Stimulated activated CD8-positive, alpha-beta memory T cell treated with anti-CD3 and anti-CD28 coated beads, Interleukin-15, amount 100 ng/mL, for 4 hours (primary cell): ENCODE measurements at places on chromosomes 7 and 10.

- no peak for DNase-seq
These were observed 92.6 kb downstream of the SPAG6 start for GRCh38 chr10:22437620-22438588.

DNA sequence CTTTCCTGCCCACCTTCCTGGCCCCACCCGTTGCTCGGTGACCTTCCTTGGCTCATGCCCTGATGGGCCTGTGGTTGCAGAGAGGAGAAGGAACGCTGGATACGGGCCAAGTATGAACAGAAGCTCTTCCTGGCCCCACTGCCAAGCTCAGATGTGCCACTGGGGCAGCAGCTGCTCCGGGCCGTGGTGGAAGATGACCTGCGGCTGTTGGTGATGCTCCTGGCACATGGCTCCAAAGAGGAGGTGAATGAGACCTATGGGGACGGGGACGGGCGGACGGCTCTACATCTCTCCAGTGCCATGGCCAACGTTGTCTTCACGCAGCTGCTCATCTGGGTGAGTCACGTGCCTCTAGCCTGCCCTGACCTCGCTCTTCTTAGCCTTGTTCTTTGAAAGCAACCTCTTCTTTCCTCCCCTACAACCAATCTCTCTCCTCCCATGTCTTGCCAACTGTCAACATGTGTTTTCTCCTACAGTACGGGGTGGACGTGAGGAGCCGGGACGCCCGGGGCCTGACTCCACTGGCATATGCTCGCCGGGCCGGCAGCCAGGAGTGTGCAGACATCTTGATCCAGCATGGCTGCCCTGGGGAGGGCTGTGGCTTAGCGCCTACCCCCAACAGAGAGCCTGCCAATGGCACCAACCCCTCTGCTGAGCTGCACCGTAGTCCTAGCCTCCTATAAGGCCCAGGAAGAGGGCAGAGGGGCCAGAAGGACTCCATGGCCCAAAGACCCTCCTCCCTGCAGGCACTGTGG, 24.1 kb downstream of the GBX1 start:
- DNase-seq: no peak

GRCh38 chr10:22723343-22723779, 9.0 kb upstream of the PIP4K2A start:
- no peak for DNase-seq

GRCh38 chr7:83611776-83612175, 37.2 kb downstream of the SEMA3E start:
- DNase-seq: no peak

DNA sequence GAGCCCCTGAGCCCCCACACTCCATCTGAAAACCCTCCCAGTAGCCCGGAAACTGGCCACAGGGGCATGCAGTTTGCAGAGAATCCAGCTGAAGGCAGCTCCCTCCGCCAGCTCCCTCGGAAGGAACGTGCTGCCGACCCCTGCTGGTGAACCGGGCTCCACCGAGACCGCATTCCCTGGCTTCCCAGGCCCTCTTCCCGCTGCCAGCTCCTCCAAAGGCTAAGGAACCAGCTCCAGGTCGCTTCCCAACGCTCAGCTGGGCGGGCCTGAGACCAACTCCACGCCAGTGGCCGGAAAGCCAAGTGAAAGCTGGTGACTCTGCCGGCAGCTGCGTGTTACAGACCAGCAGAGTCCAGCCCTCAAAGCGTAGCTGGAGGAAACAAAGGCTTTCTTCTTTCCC, 35.8 kb downstream of the GPER1 start:
- no peak for DNase-seq

GRCh38 chr7:71594736-71595135, 462.8 kb downstream of the GALNT17 start:
- DNase-seq: no peak

- no peak for DNase-seq
These were observed 269.2 kb downstream of the C7orf25 start for GRCh38 chr7:42642699-42643098.

DNA sequence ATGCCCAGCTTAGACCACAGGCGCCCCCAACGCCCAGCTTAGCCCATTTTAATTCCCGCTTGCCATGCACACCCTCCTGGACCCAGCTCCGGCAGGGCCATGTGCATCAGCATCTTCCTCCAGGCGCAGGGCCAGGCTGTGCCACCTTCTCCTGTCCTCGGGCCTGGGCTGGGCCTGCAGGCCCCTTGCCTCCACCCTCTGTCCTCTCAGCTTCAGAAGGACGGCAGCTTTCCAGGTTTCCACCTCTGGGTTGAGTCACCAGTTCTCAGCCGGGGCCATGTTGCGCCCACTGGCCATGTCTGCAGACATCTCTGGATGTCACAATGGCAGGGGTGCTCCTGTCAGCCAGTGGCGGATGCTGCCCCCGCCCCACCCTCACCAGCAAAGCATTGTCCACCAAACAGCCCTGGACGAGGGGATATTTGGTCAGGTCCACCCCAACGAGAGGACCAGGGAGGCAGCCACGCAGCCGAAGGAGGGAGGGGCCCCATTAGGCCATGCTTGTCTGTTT, 59.1 kb upstream of the NKX6-2 start:
- no peak for DNase-seq

GRCh38 chr10:112741830-112742402, 208.1 kb upstream of the TCF7L2 start:
- no peak for DNase-seq

DNA sequence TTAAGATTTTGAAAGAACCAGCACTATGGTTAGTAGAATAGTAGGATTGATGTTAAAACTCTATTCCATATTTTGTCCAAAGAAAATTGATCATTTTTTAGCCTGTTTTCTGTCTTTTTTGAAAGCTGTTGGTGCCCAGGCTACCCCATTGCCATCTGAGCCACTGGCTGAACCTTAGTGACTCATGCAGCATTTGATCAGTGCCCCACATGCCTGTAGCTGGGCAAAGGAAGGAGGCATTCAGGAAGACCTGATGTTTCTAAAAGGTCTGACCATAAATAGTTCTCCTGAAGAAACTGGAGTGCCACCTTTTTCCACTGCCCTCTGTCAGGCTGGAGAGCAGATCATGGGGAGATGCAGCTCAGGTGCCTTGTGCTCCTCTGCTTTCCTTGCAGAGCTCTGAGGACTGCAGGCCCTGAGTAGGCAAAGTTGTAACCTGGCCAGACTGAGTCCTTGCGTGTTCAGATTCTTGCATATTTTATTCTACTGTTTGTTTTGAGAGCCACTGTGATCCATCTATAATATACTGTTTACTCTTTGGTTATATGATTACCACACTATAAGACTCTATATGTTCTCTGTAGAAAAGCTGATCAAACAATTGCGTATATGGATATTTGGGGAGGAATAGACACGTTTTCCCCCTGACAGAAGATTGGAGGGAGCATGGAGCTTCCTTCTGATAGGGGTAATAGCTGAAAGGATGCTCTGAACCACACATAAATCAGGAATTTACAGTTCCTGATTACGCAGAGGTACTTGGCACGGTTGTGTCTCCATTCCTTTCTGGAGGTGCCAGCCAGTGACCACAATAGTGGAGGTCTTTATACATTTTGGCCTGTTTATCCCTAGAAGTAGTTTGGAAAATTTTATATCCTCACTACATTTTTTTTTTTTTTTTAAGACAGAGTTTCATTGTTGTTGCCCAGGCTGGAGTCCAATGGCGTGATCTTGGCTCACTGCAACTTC, 48.9 kb upstream of the GJD4 start:
- no peak for DNase-seq

GRCh38 chr7:18771834-18772566, 276.5 kb downstream of the HDAC9 start:
- DNase-seq: no peak

DNA sequence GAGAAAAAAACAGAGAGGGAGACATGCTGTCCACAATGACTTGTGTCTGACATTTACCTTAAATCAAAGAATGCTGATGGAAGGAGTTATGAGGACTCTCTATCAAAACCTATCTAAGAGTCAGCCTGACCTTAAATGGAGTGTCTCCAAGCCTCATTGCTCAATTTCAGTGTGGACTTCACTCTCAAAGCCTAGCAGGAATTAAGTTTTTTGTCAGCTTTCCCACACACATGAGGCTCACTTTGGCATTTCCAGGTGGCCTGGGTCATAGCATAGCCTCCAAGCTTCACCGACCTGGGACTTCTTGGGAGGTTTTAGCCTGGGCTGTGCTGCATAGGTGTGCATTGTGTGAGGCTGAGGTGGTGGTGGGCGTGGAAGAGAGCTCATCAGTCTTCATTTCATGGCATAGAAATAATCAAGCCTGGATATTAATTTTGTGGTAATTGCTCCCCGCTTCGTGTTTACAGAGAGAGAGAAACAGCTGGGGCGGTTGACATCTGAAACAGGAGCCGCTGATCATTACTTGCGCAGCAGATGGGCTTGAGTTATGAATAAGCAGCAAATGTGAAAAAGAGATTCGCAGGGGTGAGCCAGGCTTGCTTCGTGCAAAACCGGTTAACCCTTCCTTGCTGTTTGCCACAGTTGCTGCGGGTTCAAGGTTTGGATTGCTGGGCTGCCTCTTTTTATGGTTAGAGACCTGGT, 647.8 kb downstream of the INHBA start:
- no peak for DNase-seq

DNA sequence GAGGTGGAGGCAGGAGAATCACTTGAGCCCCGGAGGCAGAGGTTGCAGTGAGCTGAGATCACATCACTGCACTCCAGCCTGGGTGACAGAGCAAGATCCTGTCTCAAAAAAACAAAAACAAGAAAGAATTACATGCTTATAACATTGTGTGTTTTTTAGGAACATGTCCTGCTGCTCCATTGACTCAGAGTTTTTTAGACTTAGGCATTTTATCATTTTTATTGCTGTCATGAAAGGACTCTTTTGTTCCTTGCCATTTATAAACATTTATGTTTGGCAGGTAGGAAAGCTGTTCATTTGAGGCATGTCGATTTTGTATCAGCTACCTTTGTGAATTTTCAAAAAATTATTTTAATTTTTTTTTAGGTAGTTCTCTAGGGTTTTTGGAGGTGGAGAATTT, 20.3 kb downstream of the COL26A1 start:
- DNase-seq: no peak

GRCh38 chr10:7007600-7008190, 403.1 kb downstream of the SFMBT2 start:
- DNase-seq: no peak

GRCh38 chr7:23347033-23347681, 48.0 kb downstream of the MALSU1 start:
- no peak for DNase-seq

DNA sequence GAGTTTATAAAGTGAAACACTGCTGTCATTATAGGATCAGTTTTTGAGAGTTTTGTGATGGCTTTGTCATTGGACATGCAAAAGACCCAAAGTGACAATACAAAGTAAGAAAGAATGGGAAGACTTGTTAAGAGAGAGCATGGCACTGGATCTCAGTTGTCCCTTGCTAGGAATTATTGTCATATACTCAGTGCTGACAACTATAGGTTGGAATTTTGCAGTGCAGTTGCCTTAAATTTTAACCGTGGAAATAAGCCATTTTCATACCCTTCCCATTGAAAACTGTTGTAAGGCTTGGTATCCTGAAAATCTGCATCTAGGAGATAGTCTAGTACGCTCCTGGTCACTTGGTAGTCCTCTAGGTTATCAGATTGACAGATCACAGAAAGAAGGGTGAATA, 1156.7 kb downstream of the GATA3 start:
- no peak for DNase-seq

DNA sequence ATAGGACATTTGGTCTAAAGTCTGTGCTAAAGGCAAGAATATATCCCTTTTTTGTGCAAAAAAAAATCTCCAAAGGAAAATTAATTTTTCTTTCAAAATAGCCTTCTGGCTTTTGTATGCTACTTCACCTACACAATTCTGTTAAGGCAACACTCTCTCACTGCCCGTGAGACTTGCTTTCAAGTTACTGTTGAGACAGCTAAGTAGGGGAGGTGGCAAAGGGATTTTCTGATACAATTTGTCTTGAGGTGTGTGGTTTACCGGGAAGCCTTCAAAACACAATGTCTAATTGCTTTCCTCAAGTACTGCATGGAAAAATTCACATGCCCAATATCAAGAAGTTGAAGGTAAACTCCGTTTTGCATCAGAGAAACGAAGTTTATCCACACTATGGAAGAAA, 50.8 kb upstream of the RSU1 start:
- no peak for DNase-seq

DNA sequence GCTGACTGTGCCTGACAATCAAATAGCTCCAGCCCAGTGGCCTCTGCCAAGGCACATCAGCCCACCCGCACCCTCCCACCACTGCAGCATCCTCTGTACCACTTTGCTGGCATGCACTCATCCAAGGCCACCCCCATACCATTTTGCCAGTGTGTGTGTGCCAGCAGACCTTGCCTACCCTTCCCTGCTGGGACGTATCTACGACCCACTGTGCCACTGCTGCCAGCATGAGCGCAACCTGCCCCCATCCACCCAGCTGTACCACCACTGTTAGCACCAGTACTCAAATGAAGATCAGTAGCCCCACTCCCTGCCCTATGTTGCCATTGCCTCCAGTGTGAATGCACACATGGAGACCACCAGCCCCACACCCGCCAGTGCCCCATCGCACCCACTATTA, 149.4 kb upstream of the PTN start:
- DNase-seq: no peak

DNA sequence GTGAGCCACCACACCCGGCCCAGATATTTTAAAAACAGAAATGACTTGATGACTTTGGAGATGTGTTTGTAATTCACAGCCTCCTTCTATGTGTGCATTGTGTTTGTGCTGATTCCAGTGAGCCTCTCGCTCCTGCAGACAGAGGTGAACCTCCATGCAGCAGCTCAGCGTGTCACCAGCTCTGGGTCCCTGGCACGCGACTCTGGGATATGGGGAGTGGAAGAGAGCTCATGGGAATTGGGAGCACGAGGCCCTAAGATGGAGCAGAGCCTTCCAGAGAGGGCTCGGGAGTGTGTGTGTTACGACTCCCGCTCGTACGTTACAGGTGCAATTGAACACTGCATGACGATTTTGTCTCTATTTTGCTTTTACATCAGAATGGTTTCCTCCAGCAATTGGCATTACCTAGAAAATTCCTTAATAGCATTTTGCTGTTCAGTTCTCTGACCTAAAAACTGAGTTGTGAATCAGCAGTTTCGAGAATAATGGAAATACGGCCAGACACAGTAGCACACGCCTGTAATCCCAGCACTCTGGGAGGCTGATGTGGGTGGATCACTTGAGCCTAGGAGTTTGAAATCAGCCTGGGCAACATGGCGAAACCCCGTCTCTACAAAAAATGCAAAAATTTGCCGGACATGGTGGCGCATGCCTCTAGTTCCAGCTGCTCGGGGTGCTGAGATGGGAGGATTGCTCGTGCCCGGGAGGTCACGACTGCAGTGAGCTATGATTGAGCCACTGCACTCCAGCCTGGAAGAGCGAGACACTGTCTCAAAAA, 204.6 kb downstream of the CUX1 start:
- no peak for DNase-seq

DNA sequence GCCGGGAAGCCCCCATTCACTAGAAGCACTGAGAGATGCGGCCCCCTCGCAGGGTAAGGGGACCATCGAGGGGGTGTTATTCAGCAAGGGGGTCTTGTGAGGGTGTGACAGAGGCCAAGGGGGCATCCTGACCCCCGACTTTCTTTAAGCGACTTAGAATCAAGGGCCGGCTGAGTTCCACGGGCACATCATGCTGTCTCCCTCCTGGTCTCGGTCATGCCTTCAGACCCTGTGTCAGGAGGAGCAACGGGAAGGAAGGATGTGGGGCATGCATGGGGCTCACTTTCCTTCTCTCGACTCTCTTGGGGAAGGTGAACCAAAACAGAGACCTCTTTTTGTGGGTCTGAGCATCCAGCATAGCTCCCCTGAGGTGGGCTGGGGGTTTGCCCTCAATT, 2.5 kb downstream of the ACSL5 start:
- no peak for DNase-seq
